ENCODE measurements at places on chromosomes 16 and 17. TPM values are rescaled to one million over a fixed set of nuclear protein-coding genes. Genes with fewer than 3 reads are reported as not detected.

Gene GPRC5B
- total RNA-seq, result 34.0 TPM

Gene ODAD4
- total RNA-seq, result 1.4 TPM

Gene TNFRSF13B
- total RNA-seq, result not detected

Gene ALOX12B
- 1.2 TPM for total RNA-seq

Gene P2RX5
- 23.5 TPM for total RNA-seq

Gene NPIPB9
- 2.5 TPM for total RNA-seq

Gene PPY
- total RNA-seq, result not detected

Gene PSMD12
- 99.7 TPM for total RNA-seq

Gene P2RX1
- total RNA-seq, result not detected

Gene KRTAP3-1
- not detected for total RNA-seq

Gene FBXO39
- total RNA-seq, result not detected

Gene CCL16
- not detected for total RNA-seq

Gene SPN
- total RNA-seq, result not detected

Gene NATD1
- total RNA-seq, result 3.7 TPM

Gene MRPS34
- total RNA-seq, result 168 TPM

Gene KRT28
- not detected for total RNA-seq

Gene ATP2A3
- 5.3 TPM for total RNA-seq
